Epithelial cell of proximal tubule (primary cell): ENCODE measurements at places on chromosomes 6 and 20.

- DNase-seq = no peak
Observed at GRCh38 chr6:14059791-14060436, 57.7 kb upstream of the CD83 start.

- DNase-seq = no peak
Observed at GRCh38 chr20:49863666-49864065, 51.0 kb downstream of the SLC9A8 start.

- DNase-seq = no peak
Observed at GRCh38 chr20:8095648-8096572, 36.2 kb upstream of the PLCB1 start.

DNA sequence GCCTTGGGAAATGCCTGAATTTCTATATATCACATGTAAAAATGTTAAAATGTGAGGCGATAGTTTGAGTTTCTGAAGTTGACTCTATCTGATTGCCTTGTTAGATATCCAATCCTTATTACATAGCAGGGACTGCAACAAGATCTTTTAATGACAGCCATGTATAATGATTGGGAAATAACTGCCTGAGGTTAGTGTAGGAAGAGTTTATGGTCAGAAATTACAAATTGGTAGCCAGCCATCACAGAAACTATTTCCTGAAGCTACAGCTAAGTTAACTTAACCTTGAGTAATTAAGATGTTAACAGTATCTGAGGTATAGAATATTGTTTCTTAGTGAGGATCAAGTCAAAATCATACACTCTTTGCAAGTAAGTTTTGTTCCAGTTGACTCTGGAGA is 41.0 kb downstream of the AKIRIN2 start:
- DNase-seq = no peak

DNA sequence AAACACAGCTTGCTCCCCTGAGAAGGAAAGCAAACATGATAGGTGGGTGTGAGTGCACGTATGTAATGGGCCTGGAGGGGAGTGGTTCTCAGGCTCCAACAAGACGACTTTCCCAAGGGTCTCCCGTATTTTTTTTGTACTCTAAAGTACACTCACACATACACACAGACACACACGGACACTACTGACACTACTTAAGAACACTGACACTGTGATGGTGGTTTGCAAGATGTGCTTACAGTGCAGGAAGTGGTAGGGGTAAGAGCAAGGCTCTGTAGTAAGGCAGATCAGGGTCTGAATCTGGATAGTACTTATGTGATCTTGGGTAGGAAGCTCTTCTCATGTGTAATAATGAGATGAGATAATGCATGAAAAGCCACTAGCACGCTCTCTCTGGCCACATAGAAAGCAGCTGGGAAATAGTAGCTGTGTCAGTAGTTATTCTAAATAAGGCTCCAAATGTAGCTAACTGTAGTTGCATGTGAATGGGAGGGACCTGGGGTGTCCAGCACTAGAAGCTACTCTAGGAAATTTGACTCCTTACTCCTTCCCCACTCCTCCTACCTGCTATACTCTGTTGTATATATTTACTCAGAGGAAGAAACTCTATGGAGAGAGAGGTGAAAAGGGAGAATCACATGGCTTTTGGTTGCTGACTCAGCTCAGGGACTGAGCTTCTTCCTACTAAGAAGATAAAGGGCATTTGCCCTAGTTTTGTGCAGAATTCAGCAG is 8.4 kb upstream of the ZBTB24 start:
- no peak for DNase-seq

GRCh38 chr6:157867155-157867559 is 44.1 kb downstream of the SNX9 start:
- DNase-seq = no peak
